ENCODE measurements at places on chromosomes 4 and X.

DNA sequence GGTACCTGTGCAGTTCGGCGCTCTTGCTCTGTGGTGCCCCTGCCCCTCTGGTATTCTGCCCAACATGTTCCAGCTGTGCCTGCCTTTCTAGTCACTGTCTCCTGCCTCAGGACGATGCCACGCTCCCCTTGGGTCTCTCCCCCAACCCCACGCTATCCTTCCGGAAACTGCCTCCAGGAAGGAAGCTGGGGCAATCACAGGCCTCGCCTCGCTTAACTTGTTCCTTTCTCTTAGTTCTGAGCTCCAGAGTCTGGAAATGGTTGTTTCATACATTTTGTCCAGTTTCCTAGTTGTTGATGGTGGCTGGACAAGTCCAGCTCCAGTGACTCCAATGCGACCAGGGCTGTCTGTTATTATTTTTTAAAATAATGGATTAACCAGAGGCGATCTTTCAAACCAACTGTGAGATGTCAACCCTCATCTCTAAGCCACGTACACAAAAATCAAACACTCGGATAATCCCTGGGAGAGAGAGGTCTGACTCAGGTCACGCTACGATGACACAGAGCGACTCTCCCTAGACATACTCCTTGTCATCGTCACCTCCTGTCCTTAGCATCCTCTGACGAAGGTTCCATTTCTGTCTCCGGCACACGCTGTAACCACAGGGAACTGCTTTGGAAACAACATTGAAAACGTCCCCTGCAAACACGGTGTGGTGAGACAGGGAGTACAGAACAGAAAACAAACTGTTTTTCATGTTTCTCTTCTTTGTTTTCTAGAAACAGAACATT is 62.5 kb downstream of the ABLIM2 start:
- no peak for DNase-seq

- no peak for DNase-seq
Measured at GRCh38 chrX:49761481-49761880, 65.7 kb upstream of the PAGE1 start.

DNA sequence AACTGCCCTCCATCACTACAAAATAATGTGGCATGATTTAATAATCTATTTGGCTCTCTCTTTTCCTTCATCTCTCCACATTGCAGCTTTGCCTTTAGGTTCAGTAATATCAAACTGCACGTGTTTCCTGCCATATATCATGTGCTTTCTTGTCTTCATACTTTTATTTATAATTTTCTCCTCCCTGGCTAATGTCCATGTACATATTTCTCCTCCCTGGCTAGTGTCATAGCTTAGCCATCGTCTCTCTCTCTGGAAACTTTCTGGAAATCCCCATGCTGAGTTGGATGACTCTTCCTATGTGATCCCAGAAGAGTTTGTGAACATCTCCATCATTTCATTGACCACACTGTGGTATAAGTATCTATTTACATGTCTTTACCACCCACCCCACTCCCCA is 21.3 kb upstream of the PDGFC start:
- no peak for DNase-seq

GRCh38 chr4:109294006-109294405 is 8.5 kb downstream of the COL25A1 start:
- DNase-seq: no peak

GRCh38 chr4:23770011-23770410 is 119.8 kb downstream of the PPARGC1A start:
- no peak for DNase-seq

GRCh38 chrX:10381193-10381592 is 224.4 kb downstream of the CLCN4 start:
- DNase-seq: no peak

- no peak for DNase-seq
Measured at GRCh38 chrX:134971926-134972325, 18.9 kb upstream of the SMIM10 start.

GRCh38 chr4:43456383-43456782 is 563.9 kb downstream of the GRXCR1 start:
- DNase-seq: no peak

GRCh38 chrX:119690921-119691716 is 1.8 kb downstream of the SEPTIN6 start:
- DNase-seq: peak; percentile 57

DNA sequence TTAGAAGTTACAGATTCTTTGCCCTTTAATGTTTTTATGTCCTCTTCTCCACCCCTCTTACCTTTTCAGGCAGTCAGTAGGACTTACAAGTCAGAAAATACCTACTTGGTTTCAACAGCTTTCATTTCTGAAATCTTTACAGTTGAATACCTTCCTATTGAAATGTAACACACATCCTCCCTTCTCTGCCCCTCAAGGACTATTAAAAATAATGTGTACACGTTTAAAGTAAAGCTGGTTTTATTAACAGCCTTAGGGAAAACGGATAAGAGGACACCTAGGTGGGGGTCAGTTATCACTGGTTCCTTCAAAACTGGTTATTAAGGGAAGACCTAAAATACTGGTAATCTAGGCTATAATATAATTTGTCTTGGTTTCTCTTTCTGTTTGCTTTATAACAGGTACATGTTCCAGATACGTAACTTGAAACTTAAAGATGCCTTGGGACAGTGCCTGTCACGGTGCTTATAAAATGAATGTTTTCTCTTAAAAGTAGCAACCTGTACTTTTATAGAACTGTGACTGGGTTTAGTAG is 1.8 kb downstream of the CCSER1 start:
- no peak for DNase-seq

GRCh38 chr4:53676402-53676871 is 85.2 kb upstream of the LNX1 start:
- DNase-seq: no peak

- DNase-seq: no peak
Measured at GRCh38 chrX:87808576-87809243, 291.1 kb downstream of the KLHL4 start.
